Nucleus accumbens (tissue), 56 donors: ENCODE measurements at places on chromosomes 3 and 15.

DNA sequence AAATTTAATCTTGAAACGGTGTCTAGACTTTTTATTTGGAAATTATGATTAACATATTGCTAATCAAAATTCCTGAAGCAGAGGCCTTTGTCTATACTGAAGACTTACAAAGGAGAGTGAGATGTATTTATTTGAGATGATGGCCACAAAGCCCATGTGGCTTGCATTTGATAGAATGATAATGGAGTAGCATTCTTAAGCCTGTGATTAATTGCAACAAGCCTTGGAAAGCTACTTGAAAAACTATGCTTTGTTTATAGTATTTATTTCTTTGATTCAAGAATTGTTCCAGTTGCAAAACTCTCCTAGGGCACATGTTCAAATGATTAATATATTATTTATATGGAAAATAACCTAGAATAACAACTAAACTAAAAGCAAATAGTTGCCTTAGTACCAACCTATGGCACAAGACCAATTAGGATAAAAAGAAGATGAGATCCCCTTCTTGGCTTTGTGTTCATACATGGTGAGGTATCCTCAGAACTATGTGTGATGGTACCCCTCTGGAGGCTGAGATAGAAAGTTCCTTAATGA, 244.1 kb upstream of the TBL1XR1 start:
- DNase-seq, result no peak

- peak; percentile 25 for DNase-seq
Observed at GRCh38 chr3:76383781-76384180, 598.4 kb upstream of the ZNF717 start.

DNA sequence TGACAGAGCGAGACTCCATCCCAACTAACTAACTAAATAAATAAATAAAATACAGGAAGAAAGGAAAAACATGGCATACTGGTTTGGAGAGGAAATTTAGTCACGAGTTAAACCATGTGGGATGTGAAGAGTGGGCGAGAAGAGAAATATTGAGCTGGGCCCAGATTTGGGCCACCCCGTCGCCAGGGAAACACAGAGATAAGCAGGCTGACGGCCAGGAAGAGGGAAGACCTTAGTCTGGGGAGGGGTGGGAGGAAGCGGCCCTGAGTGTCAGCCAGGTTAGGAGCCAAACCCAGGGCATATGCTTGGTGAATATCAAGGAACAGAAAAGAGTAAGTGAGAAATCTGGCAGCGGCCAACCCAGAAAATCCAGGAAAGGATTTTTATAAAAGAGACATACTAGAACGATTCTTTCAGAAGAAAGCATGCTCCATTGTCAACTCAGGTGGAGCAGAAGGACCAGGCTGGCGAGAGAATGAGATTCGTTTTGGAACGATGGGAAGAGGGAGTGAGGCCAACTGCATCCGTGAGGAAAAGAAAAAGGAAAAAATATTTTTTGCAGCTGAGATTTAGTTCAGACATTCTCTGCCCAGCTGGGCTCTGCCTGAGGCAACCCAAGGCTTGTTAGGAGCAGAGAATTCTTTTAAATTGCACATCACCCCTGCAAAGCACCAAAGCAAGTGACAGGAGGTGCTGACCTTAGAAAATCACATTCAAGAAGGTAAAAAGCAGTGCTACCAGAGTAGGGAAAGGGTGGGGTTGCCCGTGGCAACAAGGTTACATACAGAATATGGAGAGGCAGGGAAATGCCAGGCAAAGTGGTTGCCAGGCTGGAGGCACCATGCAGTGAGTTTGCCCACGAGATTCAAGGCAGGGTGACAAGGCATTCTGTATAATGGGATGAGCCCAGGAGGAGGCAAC, 59.3 kb upstream of the RAD18 start:
- DNase-seq, result no peak

GRCh38 chr3:195151866-195152541, 119.0 kb downstream of the XXYLT1 start:
- DNase-seq, result no peak

DNA sequence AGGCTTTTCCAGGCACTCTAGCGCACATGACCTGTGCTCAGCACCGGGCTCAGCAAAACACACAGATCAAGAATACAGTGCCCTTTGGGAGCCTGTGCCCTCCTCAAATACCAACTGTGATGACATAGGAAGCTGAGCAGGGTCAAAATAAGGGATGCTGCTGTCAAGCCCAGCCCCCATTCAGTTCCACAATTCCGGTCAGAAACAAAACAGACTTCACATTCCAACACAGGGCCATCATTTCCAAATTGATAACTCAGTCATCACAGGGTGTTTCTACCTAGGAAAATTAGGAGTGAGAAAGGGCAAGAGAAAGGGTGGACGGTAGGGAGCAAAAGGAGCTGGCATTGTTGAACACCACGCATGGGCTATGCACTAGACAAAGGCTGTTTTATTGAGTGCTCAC, 158.4 kb upstream of the CCDC54 start:
- no peak for DNase-seq
